Activated T-helper 9 cell treated with anti-CD3 and anti-CD28 coated beads, Interleukin-2, amount 50 U/mL, for 16 hours (primary cell): ENCODE measurements at places on chromosomes 5 and 9.

DNA sequence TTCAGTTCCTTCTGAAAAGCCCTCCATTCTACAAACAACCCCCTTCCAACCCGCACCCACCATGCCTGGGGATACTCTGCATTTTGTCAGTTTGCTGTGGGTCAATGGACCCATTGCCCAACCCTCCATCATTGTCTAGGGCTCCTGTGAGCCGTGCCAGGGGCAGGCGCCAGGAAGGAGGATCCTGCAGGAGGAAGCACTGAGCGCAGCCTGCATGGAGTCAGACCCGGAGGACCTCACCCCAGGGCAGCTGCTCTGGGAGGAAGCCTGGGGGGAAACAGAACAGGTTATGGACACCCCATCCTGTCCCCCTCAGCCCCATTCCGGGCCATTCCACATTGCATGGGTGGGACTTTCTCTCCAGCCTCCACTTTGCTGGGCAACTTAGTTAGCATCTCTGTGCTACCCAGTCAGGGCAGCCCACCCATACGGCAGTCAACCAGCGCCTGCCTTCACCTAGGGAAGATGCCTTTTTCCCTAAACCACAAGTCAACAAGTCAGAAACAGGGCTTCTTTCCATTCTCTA lies 48.6 kb upstream of the VDAC1 start:
- DNase-seq = no peak

GRCh38 chr5:141515946-141516671 lies 27.2 kb downstream of the PCDHGC5 start:
- no peak for DNase-seq

DNA sequence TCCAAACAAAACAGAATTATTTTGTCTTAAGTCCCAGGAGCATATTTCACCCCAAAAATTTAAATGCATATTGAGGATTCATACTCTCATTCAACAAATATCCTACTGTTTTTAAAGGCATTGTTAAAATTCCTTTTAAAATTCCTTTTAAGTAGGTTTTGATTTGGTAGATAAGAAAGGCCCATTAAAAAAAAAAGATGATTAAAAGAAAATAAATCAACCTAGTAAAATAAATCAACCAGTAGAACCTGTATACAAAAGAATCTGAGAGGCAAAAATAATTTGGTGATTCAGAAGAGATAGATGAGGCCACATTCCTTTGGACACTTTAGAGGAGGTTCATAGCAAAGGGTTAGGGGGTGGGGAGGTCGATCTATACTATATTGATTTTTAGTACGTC lies 585.3 kb upstream of the TLE4 start:
- no peak for DNase-seq

GRCh38 chr5:56175488-56175887 lies 57.6 kb downstream of the ANKRD55 start:
- no peak for DNase-seq

- DNase-seq = no peak
Measured at GRCh38 chr9:96413302-96414221, 4.6 kb downstream of the ZNF367 start.

- DNase-seq = no peak
Measured at GRCh38 chr9:76985581-76985980, 33.9 kb upstream of the FOXB2 start.

DNA sequence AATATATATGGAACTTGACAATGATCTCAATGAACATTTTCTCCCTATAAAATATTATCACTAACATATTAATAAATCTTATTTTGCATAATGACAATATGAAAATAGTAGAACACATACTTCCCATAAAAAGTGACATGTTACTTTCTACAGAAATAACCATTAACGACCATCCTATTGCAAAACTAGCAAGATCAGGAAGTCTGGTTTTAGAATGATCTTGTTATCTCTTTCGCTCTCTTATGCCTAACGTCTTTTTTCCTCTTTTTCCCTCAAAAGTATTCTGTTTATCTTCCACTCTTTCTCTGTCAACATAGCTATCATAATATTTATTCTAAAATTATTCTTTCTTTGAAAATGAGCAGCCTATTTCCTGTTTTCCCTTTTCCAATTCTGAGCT lies 21.6 kb upstream of the C5orf46 start:
- DNase-seq = no peak

DNA sequence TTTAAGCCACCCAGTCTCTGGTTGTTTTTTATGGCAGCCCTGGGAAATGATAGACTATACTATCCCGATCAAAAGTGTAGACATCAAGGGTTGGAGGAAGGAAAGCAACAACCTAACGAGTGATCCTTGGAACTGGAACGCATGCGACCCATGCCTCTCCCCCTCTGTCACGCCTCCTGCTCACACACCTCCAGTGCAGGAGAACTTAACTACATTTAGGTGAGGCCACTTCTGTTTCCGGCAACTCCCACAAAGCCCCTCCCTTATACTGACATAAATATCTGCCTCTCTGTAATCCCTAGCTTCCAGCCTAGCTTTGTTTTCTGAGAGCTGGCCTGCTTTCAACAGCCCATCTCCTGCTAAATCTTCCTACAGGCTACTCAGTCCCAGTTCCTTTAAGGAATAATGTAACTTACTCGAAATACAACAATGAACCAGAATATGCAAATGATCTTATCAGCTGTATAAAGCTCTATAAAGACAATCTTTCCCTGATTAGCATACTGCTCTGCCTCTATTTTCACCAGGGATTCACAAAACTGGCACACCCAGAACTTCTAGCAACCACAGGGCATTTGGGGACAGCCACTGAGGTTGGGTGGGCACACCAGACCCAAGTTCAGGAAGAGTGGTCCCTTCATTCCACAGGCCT lies 73.9 kb downstream of the GABBR2 start:
- no peak for DNase-seq

- no peak for DNase-seq
Measured at GRCh38 chr9:14888272-14888671, 22.0 kb downstream of the FREM1 start.
